ENCODE measurements at places on chromosomes 12 and 14.
A peak's percentile ranks its signal among the peaks of the same experiment; 100 is the strongest.

- no peak for DNase-seq
These were observed 150.3 kb downstream of the DAD1 start for GRCh38 chr14:22438742-22439141.

GRCh38 chr12:103952497-103952896, 13.2 kb upstream of the TDG start:
- DNase-seq = no peak

- no peak for DNase-seq
These were observed 1.3 kb downstream of the ZFHX2 start for GRCh38 chr14:23550131-23550811.

- DNase-seq = no peak
These were observed 439 bp upstream of the TNFRSF1A start for GRCh38 chr12:6342140-6342889.

DNA sequence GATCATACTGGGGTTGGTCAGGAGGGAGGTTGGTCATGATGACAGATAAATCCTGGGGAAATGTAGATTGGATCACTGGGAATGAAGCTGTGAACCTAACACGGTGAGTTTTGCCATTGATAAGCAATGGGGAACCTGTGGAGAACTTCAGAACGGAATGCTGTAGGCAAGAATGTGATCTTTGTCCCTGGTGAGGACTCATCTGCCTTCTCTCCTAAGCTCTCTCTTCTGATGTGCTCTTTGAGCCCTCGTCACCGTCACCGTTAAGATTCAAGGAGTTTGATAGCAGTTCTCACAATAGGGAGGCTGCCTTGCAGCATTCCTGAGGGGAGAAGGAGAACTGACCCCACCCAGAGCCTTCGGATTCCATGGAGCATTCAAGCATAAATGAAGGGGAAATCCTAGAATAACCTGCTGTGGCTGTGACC, 217.6 kb downstream of the ANO6 start:
- DNase-seq = no peak

DNA sequence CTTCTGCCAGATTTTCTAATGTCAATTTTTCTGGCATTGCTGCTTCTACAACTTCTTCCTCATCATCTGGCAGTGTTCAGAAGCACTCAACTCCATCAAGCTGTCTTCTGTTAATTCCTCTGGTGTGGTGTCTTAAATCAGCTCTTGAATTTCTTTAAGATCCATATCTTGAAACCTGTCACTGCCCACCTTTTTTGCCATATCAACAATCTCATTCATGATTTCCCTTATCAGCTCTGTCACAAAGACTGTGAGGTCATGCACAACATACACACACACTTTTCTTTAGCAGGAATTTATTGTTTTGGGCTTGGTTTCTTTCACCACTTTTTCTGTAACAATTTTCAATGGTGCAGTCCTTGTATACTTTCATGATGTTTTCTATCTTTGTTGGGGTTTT, 7.2 kb downstream of the THAP2 start:
- no peak for DNase-seq

- no peak for DNase-seq
These were observed 276.9 kb downstream of the ALG10 start for GRCh38 chr12:34298971-34299801.

DNA sequence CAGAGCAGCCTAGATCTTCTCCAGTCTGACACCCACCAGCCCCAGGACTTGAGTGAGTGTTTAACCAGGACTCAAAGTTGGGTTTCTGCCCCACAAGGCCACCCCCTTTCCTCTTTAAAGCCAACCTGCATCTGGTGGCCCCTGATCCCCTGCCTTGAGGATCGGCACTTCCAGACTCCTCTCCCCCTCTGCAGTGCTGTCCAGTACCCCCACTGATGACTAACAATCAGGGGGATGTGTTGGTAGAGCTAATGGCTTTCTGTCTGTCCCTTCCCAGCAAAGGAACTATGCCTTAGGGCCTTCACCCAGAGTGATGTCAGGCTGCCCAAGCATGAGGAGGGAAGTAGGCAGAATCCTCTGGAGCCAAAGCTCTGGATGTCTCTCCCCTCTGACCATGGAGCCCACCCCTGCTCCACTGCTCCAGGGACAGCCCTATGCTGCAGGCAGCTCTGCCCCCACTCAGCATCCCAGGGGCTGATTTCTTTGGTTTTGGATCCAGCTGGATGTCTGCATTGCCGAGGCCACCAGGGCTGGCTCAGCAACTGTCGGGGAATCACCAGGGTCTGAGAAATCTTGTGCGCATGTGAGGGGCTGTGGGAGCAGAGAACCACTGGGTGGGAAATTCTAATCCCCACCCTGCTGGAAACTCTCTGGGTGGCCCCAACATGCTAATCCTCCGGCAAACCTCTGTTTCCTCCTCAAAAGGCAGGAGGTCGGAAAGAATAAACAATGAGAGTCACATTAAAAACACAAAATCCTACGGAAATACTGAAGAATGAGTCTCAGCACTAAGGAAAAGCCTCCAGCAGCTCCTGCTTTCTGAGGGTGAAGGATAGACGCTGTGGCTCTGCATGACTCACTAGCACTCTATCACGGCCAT, 42.9 kb downstream of the DAD1 start:
- DNase-seq = no peak

DNA sequence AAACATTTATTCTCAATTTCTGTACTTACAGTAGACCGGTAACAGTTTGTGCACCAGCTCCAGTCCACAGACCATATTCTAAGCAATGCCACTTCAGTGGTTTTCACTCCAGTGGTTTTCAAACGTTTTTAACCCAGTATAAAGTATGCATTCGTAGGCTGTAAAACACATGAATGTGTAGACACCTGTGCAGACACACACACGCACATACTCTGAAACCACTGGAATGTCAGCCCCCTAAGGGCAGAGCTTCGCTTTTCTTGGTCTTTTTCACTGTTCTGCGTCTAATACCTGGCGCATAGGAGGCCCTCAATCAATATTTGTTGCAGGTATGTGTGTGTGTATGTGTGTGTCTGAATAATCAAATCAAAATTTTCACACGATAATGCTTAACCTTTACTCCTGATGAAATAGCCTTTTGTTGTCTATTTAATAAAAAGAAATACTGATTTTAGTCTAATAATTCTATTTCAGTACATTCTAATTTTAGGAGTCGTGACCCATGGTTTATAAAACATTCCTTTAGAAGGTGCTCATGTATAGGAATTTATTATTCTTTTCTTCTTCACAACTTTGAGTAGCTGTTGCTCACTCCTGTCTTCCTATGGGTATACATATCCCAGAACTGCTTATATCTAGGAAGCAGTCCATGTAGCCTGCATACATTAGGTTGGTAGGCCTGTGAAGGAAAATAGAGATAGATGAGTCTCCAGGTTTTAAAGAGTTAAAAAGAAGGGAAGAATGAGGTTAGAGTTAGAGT, 73.6 kb upstream of the REP15 start:
- DNase-seq = no peak

- no peak for DNase-seq
These were observed 21.3 kb downstream of the MLXIP start for GRCh38 chr12:122099856-122100255.

DNA sequence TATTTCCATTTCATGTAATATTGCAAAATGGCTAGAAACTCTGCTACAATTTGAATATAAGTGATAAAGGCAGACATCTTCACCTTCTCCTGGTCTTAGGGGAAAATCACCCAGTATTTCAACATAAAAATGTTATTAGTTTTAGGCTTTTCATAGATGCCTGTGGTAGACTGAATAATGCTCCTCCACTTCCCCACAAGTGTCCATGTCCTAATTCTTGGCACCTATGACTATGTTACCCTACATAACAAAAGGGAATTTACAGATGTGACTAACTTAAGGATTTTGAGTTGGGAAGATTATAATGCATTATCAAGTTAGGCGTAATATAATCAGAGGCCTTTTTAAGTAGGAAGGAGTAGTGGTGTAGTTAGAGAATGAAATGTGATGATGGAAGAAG, 196.4 kb downstream of the TMTC3 start:
- DNase-seq = no peak

DNA sequence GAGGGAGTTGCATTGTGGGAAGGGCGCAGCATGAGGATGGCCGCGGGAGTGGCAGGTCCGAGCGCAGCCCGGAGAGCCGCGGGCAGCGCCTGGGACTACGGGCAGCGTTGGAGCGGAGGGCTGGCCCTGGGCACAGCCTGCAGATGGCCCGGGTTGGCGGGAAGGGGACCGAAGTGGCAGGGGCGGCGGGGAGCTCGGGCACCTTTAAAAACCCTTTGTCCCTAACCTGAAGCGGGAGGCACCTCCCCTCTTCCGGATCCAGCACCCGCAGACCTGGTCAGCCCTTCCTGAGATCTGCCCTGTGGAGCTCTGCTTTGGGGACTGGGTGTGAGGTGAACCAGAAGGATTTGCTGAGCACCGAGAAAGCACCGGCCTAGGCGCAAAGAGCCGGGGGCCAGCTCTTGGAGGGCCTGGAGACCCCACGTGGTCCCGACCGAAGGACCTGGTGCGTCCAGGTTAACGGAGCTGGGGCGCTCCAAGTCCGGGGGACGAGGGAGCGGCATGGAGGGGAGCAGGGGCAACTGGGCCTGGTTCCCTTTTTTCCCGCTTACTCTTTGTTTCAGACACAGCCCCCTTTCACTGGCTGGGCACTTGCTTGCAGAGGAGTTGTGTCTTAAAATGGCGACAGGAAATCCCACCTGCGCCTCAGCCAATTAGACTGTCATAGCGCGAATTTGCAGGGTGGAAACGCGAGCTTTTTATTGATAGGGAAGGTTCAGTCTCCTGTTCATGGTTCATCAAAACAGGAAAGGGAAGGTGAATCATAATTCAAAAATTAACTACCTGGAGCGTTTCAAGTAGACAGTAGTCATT, 792 bp upstream of the SLC38A1 start:
- DNase-seq = peak; percentile 90

DNA sequence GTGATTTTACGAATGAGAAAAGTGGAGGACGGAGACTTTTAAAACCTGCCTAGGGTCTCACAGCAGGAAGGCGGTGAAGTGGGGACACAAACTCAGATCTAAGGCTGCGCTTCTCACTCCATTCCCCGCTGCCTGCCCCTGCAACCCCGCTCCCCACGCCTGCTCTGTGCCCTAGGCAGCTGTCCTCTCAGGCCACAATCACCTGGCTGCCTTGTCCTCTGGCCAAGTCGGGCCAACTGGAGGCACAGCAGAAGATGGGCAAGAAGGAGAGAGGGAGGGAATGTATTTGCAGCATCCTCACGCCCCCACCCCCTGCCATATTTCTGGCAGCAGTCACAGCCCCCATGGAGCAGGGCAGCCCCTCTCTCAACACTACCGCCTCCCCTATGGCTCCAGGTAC, 94.9 kb downstream of the CHGA start:
- no peak for DNase-seq

- DNase-seq = no peak
These were observed 30.5 kb upstream of the CCND2 start for GRCh38 chr12:4243091-4243490.
